ENCODE measurements at places on chromosomes 1 and 21.
A peak's percentile ranks its signal among the peaks of the same experiment; 100 is the strongest.

DNA sequence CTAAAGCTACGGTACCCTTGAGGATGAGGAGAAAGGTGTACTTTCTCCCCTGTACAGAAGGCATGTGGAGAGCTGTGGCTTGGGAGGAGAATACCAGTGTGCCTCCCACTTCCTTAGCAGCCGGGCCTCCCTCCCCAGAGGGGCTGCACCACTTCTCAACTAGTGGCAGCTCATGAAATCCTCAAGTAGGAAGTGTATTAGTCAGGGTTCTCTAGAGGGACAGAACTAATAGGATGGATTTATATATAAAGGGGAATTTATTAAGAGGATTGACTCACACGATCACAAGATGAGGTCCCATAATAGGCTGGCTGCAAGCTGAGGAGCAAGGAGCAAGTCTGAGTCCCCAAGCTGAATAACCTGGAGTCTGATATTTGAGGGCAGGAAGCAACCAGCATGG lies 53.1 kb upstream of the PPP2R5A start:
- DNase-seq, result no peak

DNA sequence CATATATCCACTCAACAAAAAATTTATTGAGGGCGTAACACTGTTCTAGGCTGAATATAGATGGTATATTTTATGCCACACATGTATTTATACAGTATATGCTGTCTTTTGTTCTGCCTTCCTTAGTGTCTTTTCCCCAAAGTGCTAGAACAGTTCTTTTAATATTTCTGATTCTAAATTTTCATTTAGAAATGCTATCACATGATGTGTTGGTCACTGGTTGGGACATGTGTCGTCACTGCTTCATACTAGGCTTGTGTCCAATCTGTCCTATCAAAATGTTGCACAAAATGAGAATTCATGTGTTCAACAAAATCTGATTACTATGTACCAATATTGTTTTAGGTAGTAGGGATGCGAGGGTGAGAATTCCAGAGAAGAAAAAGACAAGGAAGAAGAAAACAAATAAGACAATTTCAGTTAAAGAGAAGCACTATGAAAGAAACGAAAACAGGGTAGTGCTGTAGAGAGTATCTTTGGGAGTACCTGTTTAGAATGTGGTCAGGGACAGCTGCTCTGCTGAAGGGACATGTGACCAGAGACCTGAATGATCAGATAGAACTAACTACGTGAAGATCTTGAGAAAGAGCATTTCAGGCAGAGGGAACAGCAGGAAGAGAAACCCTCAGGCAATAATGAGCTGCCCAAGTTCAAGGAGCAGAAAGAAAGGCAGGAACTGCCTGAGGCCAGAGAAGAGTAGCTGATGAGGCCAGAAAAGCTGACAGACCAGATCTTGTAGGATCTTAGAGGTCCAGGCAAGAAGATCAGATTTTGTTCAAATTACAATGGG lies 1.3 kb downstream of the KMO start:
- no peak for DNase-seq

DNA sequence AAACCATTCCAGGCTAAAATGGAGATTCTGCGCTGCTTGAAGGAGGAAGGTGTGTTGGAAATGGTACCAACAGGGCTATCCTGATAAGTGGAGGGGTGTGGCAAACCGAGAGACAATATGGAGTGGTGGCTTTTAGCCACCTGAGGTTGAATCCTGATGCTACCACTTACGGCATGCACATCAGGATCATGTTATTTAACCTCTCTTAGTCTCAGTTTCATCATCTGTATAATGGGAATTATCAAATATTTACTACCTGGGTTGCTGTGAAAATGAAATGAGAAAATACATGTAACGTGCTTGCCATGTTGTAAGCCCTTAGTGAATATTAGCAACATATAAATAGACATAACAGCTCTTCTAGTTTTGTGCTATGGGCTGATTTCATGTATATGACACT lies 117.1 kb downstream of the TBX19 start:
- DNase-seq, result no peak

GRCh38 chr21:43304206-43304605 lies 122.7 kb downstream of the SIK1 start:
- DNase-seq, result no peak

DNA sequence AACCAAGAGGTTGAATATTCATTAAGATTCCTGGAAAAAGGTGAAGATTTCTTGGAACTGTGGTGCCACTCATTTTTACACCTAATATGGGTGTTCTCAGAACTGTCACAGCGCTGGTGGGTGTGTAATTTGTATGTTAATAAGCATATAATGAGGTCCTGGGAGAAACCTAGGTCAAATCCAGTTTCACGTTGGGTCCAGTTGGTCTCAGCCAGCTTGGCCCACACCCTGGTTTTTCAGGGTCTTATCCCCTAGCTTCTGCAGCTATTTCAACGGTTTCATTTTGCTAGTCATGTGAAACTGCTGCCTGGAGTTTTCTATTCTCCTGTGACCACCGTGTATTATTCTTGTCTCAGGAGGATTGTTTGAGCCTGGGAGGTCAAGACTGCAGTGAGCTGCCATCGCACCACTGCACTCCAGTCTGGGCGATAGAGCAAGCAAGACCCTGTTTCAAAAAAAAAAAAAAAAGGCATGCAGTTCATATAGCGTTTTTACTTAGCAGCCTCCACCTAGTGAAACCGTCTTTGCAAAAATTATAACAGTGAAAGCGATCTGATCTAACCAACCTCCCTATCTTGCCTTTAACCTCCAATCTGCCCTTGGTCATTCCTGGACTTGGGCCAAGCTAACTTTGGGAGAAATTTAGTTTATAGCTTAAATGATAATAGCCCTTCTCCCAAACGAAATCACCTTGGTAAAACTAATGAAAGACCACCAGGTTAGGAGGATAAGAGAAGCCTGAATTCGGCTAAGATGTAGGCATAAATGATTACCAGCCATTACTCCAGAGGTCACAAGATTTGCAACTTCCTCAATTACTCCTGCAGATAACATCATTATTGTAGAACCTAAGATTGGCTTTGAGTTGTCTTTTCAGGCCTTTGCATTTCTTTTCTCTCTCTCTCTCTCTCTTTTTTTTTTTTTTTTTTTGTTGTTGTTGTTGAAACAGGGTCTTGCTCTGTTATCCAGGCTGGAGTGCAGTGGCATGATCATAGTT lies 44.0 kb downstream of the PTAFR start:
- DNase-seq, result no peak

DNA sequence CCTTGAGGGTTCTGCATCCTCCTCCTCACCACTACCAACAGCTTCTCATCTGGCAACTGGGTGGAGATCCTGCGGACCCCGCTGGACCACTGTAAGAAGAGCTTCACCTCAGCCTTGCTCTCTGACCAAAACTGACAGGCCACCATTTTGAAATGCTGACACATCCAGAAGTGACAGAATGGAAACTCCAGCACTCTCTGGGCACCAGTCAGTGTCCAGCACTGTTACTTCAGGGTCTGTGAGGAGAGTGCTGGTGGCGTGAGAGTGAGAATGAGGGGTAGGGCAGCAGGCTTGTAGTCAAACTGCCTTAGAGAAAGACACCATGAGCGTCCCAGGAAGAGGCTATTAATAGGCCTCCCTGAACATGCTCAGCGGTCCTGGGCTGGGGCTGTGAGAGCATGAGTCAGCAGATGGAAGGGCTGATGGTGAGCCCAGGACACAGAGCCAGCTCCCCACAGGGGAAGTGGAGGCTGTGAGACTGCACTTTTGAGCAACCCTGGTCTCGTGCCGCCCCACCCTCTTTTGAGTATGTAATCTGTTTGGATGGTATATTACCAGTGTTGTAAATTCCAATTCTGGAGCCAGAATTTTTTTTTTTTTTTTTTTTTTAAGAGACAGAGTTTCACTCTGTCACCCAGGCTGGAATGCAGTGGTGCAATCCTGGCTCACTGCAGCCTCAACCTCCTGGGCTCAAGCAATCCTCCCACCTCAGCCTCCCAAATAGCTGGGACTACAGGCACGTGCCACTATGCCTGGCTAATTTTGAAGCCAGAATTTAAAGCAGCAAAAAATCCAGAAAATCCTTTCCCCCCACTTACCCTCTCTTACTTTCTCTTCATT lies 34.4 kb upstream of the SLC30A1 start:
- no peak for DNase-seq

DNA sequence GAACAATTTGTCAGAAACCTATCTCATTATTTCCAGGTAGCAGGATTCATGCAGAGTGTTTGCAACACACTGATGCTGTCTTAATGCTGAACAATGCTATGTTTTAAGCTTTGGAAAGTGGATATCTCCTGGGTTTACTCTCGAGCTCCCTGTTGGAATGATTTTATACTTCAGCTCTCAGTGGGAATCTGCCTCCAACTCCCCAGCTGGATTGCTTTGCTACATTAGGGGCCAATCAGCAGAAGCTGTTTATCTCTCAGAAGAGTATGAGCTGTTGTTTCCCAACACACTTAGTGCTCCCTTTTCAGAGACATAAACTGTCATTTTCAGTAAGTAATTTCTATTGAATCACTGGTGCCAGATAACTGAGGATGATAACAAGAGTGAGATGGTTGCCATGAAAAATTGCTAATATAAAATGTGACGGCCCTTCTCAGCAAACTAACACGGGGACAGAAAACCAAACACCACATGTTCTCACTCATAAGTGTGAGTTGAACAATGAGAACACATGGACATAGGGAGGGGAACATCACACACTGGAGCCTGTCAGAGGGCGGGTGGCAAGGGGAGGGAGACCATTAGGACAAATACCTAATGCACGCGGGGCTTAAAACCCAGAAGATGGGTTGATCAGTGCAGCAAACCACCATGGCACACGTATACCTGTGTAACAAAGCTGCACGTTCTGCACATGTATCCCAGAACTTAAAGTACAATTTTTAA lies 265.9 kb upstream of the RUNX1 start:
- DNase-seq, result no peak

- DNase-seq, result no peak
Measured at GRCh38 chr1:2946291-2946690, 75.0 kb upstream of the ACTRT2 start.

- DNase-seq, result no peak
Measured at GRCh38 chr1:119659628-119660027, 11.6 kb upstream of the ZNF697 start.

DNA sequence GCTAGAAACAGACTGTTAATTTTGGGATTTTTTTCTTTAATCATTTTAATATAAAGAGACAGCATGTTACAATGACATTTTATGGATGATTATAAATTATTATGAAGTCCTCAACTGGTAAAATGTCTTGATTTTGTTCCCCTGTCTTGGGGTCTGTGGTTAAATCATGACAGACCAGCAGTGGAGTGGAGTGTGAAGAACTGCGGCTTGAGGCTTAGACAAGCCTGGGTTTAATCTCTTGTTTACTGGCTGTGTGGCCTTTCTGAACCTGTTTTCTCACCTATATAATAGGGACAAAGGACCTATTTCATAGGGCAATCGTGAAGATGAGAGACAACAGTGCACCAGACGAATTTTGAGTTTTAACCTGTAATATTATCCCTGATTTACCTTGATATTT lies 1.8 kb upstream of the UMODL1 start:
- no peak for DNase-seq

DNA sequence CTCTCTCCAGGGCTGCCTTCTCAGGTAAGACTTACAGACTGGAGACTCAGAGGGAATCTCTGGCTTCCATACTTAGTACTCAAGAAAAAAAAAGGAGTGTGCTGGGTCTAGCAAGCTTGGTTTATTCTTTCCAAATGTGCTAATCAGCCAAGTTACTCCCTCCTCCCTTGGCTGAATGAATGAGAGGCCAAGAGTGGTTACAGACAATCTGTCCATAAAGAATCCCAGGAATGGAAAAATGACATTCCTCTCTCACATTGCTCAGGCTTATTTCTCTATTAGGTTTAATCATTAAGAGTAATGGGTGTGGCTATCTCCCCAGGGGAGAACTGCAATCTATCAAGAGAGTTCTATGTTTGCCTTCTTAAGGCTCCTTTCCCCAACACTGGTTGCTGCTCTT lies 547.3 kb upstream of the PLXNA2 start:
- DNase-seq, result no peak

DNA sequence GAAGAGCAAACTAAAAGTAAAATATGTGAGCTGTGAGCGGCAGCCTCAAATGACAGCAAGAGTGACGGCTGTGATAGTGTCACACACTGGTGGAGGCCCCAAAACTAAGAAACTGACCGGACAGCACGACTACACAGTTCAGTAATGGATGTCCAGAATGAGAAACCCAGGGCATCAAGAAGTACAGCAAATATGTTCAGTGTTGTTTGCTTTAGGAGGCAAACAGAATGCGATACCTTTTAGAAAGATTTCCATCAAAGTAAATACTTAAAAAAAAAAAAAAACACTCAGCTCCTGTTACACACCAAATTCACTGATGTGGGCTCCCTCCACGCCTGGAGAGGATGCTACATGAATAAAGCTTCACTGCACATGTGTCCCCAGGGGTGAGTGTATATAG lies 1.1 kb upstream of the PKP1 start:
- DNase-seq, result peak; percentile 86

GRCh38 chr21:37478794-37479193 lies 112.2 kb downstream of the DYRK1A start:
- peak; percentile 17 for DNase-seq

GRCh38 chr1:26703478-26703877 lies 7.7 kb downstream of the ARID1A start:
- DNase-seq, result no peak

GRCh38 chr1:226144045-226144444 lies 42.5 kb downstream of the ACBD3 start:
- DNase-seq, result no peak

DNA sequence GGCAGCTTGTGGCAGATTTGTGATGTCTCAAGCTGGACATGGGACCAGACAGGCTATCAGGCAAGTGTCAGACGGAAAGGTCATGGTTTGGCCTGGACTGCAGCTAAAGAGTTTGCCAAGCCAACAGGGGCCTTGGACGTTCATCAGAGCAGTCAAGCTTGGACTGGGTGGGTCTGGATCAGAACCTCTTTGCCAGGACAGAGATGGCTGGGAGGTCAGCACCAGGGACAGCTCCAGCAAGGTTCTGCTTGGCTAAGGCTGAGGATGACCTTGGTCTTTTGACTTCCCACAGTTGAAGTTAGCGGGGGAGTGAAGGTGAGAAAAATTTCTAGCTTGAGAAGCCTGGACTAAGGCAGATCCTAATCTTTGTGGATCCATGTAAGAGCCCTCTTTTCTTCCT lies 68.1 kb downstream of the GRIK3 start:
- no peak for DNase-seq

DNA sequence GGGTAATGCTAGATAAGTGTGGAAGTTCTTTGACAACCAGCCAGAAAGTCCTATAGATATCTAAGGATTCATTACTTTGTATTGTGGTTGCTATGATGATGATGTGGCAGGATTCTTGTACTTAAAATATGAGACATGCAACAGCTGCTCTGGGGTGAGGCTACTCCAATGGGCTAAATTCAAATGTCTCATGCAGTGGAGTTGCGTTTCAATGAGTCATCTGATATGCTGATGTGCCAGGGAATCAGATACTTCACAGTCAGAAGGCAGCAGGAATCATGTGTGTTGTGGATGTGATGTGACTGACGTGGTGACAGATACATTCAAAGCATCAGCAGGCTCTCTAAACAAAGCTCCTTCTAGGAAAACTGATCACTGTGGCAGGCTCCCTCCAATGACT lies 66.5 kb downstream of the TSEN15 start:
- no peak for DNase-seq

- DNase-seq, result no peak
Measured at GRCh38 chr1:217196616-217197015, 434.3 kb downstream of the GPATCH2 start.

Measured in LNCaP clone FGC (cell line).